ENCODE measurements at places on chromosomes 2 and 18. TPM values are rescaled to one million over a fixed set of nuclear protein-coding genes. Genes with fewer than 3 reads are reported as not detected.

DNA sequence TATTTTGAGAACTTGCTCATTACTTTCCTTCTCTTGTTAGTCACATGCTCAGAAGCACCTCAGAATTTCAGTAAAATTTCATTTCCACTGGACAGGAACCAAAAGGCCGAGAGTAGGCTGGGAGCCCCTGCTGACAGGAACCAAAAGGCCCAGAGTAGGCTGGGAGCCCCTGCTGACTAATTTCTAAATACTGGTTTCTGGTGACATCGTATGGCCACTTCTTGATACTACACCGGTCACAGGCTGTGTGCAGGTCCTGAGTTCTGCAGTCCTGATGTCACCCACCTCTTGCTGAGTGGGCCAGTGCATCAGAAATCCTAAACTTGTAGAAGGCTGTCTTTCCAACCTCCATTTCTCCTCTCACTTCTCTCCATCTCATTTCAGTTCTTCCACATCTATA, 17.7 kb upstream of the EN1 start:
- H3K27me3 ChIP-seq, result peaks cover 5% of the 10 kb centered on the region
- no peaks in the 10 kb centered on the region for H3K4me1 ChIP-seq
- no peaks in the 10 kb centered on the region for H3K36me3 ChIP-seq

DNA sequence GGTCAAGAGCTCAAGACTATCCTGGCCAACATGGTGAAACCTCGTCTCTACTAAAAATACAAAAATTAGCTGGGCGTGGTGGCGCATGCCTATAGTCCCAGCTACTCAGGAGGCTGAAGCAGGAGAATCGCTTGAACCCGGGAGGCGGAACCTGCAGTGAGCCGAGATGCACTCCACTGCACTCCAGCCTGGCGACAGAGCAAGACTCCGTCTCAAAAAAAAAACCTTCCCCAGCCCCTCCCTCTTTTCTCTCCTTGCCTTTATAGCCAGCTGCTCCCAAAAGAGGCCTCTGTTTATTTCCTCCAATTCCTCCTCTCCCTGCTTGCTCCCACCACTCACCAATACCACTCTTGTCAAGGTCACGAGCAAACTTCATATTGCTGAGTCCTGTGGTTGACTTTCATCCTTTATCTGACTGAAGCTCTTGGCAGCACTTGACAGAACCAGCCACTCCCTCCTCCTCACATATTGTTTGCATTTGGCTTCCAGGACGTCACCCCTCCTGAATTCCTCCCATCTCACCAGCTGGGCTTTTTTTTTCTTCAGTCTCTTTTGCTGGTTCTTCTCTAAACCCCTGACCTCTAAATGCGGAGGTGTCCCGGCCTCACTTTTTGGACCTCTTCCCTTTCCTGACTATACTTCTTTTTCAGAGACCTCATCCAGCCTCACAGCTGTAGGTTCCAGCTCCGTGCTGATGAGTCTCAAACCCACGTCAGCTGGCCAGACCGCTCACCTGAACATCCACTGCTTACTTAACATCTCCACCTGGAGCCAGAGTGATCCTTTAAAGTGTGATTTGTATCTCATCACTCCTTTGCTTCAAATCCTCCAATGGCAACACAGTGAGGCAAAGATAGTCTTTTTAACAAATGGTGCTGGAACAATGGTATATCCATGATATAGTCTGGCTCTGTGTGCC, 84.6 kb upstream of the CAB39 start:
- H3K4me1 ChIP-seq, result no peaks in the 10 kb centered on the region
- no peaks in the 10 kb centered on the region for H3K36me3 ChIP-seq
- no peak overlapping the region for H3K27ac ChIP-seq
- H3K4me3 ChIP-seq, result no peak overlapping the region
- H3K27me3 ChIP-seq, result no peaks in the 10 kb centered on the region

- H3K4me3 ChIP-seq, result no peak overlapping the region
- H3K27ac ChIP-seq, result no peak overlapping the region
- no peaks in the 10 kb centered on the region for H3K4me1 ChIP-seq
These were observed 31.3 kb upstream of the SLC25A52 start for GRCh38 chr18:31791817-31792579.

DNA sequence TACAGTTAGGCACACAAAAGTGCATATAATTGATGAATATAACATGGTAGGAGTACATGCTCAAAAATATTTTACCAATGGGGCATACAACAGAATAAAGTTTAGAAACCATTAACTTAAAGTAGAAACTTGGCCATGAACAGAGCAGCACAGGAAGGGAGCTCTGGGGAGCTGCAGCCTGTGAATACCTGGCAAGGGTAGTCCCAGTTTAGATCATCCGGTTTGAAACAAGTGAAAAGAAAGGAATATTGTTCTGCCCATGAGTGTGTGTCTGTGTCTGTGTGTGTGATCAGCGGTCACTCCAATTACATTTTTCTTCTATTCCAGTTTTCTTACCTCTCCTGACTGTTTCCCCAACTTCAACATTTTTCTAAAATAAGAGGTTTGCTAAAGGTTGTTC, 233.0 kb downstream of the ALK start:
- DNase-seq, result no peak
- H3K36me3 ChIP-seq, result no peaks in the 10 kb centered on the region
- no peaks in the 10 kb centered on the region for H3K27me3 ChIP-seq
- H3K27ac ChIP-seq, result no peak overlapping the region
- no peak overlapping the region for H3K4me3 ChIP-seq

GRCh38 chr2:17646081-17646554, 105.6 kb downstream of the VSNL1 start:
- no peak for DNase-seq
- H3K4me1 ChIP-seq, result no peaks in the 10 kb centered on the region
- no peaks in the 10 kb centered on the region for H3K27me3 ChIP-seq
- H3K4me3 ChIP-seq, result no peak overlapping the region

GRCh38 chr2:238494573-238494961, 67.8 kb downstream of the ASB1 start:
- H3K4me3 ChIP-seq, result no peak overlapping the region
- H3K4me1 ChIP-seq, result peaks cover 27% of the 10 kb centered on the region
- DNase-seq, result no peak
- no peaks in the 10 kb centered on the region for H3K27me3 ChIP-seq
- no peaks in the 10 kb centered on the region for H3K36me3 ChIP-seq
- no peak overlapping the region for H3K27ac ChIP-seq

- DNase-seq, result no peak
- H3K36me3 ChIP-seq, result no peaks in the 10 kb centered on the region
- no peak overlapping the region for H3K27ac ChIP-seq
- H3K4me1 ChIP-seq, result peaks cover 28% of the 10 kb centered on the region
These were observed 14.0 kb upstream of the CD226 start for GRCh38 chr18:69961718-69962117.

DNA sequence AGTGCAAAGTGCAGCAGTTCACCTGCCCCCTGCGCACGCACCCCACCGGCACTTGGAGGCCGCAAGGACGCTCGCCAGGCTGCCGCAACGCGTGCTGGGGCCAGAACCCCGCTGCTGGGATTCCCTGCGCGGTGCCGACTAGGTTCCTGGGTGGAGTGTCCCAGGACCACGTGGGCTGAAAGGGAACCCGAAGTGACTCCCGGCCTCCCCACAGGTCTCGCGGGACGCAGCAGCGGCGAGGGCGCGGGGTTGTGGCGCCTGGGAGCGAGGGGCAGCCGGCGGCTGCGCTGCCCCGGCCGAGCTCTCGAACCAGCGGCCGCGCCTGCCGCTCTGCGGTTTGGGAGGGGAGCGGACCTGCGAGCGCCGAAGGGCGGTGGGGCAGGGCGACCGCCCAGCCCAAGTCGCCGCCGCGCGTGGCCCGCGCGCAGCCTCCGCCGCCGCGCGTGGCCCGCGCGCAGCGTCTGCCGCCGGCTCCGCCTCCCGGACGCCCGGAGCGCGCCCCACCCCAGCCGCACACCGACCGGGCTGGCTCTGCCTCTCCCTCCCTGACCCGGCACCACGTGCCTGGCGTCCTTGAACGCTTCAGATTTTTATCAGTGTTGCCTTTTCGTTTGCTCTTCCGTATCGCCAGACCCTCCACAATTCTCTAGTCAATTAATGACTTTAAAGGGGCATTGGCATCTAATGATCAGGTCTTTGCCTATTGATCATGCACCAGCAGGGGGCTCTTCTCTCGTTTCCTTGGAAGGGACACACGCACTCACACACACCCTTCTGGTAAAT, at the start of gene FTCDNL1:
Gene FTCDNL1, minus strand, starts transcription at position 475 of the 783 bp plus-strand sequence. CDS start 2,230 bp downstream, outside the sequence.
- H3K4me3 ChIP-seq, result peak within 1 kb of the TSS; percentile 73
- H3K27me3 ChIP-seq, result no peaks in the 10 kb centered on the region
- DNase-seq, result peak; percentile 69
- peaks cover 10% of the 10 kb centered on the region for H3K4me1 ChIP-seq

GRCh38 chr2:221468317-221468716, 103.8 kb downstream of the EPHA4 start:
- peaks cover 40% of the 10 kb centered on the region for H3K4me1 ChIP-seq
- no peak overlapping the region for H3K27ac ChIP-seq
- no peak overlapping the region for H3K4me3 ChIP-seq
- no peak for DNase-seq
- no peaks in the 10 kb centered on the region for H3K27me3 ChIP-seq
- H3K36me3 ChIP-seq, result no peaks in the 10 kb centered on the region

DNA sequence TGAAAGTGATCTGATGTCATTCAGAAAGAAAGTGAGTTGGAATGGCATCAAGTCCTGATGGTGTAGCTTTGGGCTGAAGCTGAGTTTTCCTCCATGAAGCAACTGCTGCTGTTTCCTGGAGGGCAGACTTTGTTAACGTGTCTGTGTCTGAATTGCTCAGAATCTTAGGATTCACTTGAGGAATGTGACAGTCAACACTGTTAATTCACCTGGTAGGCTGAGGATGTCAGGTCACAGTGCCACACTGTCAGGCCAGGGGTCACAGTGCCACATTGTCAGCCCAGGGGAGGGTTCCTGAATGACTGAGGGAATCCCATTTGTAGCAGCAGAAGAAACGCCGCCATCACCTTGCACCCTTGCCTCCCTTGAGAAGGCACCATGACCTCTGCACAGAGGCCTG, 39.4 kb downstream of the LYPD6B start:
- no peaks in the 10 kb centered on the region for H3K27me3 ChIP-seq
- no peak overlapping the region for H3K4me3 ChIP-seq
- H3K27ac ChIP-seq, result no peak overlapping the region
- DNase-seq, result no peak
- no peaks in the 10 kb centered on the region for H3K4me1 ChIP-seq

GRCh38 chr2:238141541-238142318, 3.3 kb downstream of the KLHL30 start:
- no peaks in the 10 kb centered on the region for H3K27me3 ChIP-seq
- no peaks in the 10 kb centered on the region for H3K4me1 ChIP-seq
- no peaks in the 10 kb centered on the region for H3K36me3 ChIP-seq
- no peak overlapping the region for H3K27ac ChIP-seq
- no peak for DNase-seq

- H3K27ac ChIP-seq, result no peak overlapping the region
- no peak for DNase-seq
- H3K36me3 ChIP-seq, result no peaks in the 10 kb centered on the region
- no peak overlapping the region for H3K4me3 ChIP-seq
These were observed 27.6 kb upstream of the CDC42EP3 start for GRCh38 chr2:37698931-37699481.

- H3K36me3 ChIP-seq, result no peaks in the 10 kb centered on the region
- no peaks in the 10 kb centered on the region for H3K4me1 ChIP-seq
- no peak for DNase-seq
- H3K4me3 ChIP-seq, result no peak overlapping the region
These were observed 40.3 kb downstream of the RBM45 start for GRCh38 chr2:178152542-178152941.

DNA sequence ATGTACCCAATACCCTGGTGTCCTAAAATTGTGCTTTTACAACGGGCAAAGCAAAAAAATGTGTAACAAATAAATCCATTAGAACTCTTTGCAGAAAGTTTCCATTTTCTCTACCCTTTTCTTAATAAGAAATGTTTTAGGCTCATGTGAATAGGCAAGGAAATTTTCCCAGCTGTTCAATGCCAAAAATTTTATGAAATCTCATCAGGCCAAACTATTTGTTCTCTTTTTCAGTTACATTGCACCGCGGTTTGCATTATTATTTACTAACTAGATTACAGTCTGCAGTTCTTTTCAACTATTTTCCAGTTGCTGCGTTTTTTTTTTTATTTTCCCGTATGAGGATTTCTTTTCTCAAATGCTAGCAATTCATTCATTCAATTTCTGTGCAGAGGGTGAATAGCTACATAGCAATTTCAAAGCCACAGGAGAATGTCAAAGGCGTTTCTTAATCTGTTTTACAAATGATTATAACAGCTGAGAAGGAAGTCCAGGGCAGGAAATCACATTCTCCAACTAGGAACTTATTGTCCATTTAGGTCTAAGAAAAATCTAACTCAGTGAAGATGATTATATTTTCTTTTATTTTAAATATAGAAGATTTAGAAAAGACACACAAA, 367.5 kb upstream of the MMADHC start:
- no peak overlapping the region for H3K4me3 ChIP-seq
- DNase-seq, result no peak
- H3K27ac ChIP-seq, result no peak overlapping the region
- no peaks in the 10 kb centered on the region for H3K4me1 ChIP-seq

DNA sequence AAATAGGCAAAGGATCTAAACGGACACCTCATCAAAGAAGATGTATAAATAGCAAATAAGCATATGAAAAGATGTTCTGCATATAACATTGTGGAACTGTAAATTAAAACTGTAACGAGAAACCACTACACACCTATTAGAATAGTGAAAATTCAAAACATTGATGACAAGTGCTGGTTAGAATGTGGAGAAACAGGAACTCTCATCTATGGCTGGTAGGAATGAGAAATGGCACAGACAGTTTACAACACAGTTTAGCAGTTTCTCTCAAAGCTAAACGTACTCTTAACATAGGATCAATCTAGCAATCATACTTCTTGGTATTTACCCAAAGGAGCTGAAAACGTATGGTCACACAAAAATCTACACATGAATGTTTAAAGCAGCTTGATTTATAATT, 126.2 kb downstream of the TRIB2 start:
- DNase-seq, result no peak
- H3K27me3 ChIP-seq, result no peaks in the 10 kb centered on the region
- H3K36me3 ChIP-seq, result no peaks in the 10 kb centered on the region
- H3K27ac ChIP-seq, result no peak overlapping the region

DNA sequence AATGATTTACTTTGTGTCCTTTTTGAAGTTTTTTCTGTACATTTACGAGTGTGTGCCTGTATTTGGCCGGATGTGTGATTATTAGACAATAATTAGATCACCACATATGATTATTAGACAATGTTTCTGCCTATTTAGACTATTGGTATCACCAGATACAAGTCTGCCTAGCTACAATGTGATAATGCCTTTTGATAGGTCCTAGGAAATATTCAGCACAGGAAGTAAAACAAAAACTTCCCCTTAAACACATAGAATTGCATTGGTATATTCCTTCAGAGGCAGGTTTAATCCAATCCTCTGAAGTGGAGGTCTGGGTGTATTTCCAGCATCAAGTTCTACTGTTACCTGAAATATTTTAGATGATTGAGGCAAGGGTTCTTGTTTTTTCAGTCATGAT, 275.1 kb downstream of the TGIF1 start:
- no peaks in the 10 kb centered on the region for H3K36me3 ChIP-seq
- no peak for DNase-seq
- no peaks in the 10 kb centered on the region for H3K27me3 ChIP-seq
- H3K4me1 ChIP-seq, result no peaks in the 10 kb centered on the region

The IL36B gene
- not detected for total RNA-seq

The CIB4 gene
- total RNA-seq, result not detected

The LOXHD1 gene
- not detected for total RNA-seq

The ASB18 gene
- not detected for total RNA-seq

The CHPF gene
- total RNA-seq, result 7.7 TPM

The ANKRD62 gene
- not detected for total RNA-seq

The SEMA4C gene
- 72.6 TPM for total RNA-seq

The RANBP2 gene
- 89.8 TPM for total RNA-seq

The SCG2 gene
- total RNA-seq, result not detected

The IL36A gene
- total RNA-seq, result not detected

Data from CD4-positive, alpha-beta memory T cell (primary cell).